ENCODE measurements at places on chromosomes 2 and 18.

GRCh38 chr2:196337208-196337953 lies 166.0 kb upstream of the STK17B start:
- DNase-seq = no peak

- no peak for DNase-seq
Measured at GRCh38 chr2:33489835-33490431, 13.5 kb downstream of the RASGRP3 start.

DNA sequence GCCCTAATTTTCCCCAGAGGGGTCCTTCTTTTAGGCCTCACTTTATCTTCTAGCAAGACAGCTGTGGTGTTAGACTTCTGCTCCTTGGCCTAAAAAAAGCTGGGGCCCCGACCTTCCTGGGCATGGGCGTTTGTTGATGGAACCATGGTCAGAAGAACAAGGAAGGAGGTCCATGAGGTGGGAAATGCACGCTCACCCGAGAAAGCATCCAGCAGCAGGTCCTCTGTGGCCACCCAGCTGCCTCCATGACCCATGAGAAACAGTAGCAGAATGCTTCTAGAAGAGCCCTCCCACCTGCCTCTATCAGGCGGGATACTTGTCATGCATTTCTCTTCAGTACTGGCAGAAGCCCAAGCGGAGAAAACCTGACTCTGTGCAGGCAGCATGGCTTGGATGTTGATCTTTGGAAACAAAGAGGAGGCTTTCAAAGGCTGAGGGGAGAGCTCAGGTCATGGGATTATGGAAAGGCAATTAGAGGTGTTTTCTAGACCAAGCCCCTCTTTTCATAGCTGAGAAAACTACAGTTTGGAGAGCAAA lies 249.1 kb downstream of the FAM210A start:
- DNase-seq = no peak

GRCh38 chr2:195094330-195094729 lies 562.7 kb upstream of the SLC39A10 start:
- DNase-seq = no peak

- DNase-seq = no peak
Measured at GRCh38 chr2:23751747-23752265, 175.1 kb downstream of the ATAD2B start.

- DNase-seq = no peak
Measured at GRCh38 chr2:232412986-232413385, 6.3 kb downstream of the ALPG start.

GRCh38 chr2:3728104-3729054 lies 25.0 kb downstream of the DCDC2C start:
- no peak for DNase-seq

DNA sequence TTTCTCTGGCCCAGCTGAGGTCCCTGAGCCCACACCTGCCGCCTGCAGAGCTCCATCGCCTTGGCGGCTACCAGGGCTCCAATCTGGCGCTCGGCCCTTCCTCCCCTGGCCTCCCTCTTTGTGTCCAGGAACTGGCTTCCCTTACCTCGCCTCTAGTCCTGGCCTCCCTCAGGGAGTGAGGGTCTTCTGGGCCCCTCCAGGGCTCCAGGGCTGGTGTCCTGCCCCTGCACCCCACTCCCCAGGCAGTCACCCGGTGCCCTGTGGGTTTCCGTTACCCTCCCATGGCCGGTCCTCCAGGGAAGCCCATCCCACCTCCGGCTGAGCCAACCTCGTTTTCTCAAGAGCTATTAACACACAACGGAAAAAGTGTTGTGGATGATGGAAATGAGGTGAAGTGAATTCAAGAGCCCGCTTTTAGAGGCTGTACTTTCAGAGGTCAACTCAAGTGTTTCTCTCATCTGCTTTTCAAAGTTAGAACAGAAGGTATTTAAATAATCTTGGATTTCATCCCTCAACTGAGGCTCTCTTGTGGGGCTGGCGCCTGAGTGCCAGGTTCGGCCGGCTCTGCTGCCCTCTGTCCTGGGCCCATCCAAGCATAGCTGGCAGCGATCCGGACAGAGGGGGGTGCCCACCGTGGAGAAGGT lies 131.9 kb downstream of the ASB1 start:
- DNase-seq = no peak

- DNase-seq = no peak
Measured at GRCh38 chr2:238573916-238574315, 147.2 kb downstream of the ASB1 start.

GRCh38 chr2:185245216-185245615 lies 493.4 kb upstream of the FSIP2 start:
- DNase-seq = no peak

DNA sequence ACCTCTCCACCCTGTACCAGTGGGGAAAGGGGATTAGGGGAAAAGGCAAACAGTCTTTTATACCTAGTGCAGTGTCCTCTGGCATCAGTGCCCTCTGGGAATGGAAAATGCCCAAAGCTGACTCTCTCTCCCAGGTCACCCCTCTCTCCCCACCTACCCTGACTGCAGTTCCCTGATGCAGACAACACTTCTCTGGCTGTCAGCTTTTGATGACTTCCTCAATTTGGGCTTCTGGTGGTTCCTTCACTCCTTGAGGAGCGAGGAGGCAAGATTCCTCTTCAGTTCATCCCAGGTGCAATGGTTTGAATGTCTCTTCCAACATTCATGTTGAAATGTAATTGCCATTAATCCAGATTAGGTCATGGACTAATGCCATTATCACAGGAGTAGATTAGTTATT lies 19.7 kb upstream of the PPM1B start:
- DNase-seq = no peak

DNA sequence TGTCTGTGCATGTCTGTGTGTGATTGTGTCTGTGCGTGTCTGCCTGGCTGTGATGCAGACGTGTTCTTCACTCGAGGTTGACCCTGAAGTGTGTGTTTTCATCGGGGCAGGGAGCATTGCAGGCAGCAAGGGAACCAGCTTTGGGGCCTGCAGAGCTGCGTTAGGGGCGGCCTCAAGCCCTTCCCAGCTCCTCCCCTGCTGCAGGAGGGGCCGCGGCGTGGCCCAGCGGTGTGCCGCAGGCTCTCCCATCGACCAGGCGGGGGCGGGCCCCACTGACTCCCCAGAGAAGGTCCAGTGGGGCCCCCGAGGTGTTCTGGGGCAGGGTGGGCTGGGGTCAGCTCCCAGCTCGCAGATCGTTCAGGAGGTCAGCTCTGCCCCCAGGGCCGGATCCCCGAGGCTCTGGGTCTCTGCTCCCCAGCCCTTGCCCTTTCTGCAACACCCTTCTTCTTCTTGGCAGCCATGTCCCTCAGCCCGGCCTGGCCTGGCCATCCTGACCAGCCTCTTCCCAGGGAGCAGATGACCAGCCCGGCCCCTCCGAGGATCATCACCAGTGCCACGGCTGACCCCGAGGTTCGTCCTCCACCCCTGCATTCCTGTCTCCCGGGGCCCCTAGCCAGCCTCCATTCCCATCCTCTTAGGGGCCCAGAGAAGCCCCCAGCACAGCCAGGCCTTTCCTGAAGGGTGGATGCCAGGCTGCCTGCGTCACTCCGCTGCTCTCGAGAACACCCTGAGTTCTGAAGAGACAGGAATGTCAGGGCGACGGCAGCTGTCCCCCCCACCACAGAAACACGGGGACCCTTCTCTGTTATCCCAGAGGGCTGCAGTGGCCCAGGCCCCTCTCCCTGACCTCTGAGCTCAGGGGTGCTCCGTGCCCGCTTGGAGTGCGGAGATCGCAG lies 11.1 kb upstream of the KLHL30 start:
- peak; percentile 22 for DNase-seq

DNA sequence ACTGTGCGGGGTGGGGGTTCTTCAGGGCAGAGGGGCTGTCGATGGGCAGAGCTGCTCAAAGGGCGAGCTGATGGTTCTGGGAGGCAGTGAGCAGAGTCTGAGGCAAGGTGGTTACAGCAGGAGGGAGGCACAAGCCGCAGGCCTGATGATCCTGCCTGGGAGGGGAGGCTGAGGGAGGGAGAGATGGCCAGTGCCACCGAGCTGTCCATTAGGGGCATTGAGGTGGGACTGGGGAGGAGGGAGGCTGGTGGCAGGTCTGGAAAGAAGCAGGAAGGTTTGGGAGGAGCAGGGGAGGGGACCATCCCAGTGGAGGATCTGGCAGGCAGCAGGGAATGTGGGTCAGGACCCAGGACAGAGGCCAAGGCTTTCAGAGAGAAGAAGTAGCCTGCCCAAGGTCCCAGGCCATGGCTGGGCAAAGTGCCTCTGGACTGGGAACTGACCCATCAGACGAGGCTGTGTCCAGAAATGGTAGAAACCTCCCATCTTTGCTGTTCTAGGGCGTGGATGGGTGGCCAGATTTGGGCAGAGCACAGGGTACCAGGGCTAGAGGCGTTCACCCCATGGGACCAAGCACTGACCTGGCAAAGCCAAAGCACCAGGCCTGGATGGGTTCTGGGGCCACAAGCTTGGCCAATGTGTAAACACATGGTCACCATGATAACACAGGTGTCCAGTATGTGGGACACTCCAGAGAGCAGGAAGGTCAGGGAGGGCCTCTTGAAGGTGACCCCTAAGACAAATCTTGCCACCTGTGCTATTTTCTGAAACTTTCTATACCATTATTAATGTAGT lies 55.5 kb downstream of the INHBB start:
- peak; percentile 12 for DNase-seq

DNA sequence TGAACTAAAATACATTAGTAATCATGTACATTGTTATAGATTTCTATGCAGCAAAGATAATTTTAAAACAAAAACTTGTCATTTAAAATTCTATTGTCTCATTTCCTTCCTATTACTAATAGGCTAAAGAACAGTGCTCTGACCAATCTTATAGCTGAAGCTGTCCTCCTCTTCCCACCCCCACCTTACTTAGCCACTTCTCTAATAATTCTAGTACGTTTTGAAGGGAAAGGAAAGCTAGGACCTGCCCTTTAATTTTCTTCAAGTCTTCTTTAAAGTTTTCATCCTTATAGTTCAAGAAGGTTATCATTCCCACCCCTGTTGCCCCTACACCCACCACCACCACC lies 121.6 kb downstream of the RBMS1 start:
- DNase-seq = no peak

GRCh38 chr2:192073878-192074277 lies 120.9 kb downstream of the TMEFF2 start:
- DNase-seq = no peak

GRCh38 chr2:8805278-8806210 lies 31.9 kb downstream of the KIDINS220 start:
- no peak for DNase-seq

- DNase-seq = no peak
Measured at GRCh38 chr2:73239776-73240175, 5.7 kb downstream of the CCT7 start.

GRCh38 chr18:30175621-30176225 lies 866.8 kb downstream of the DSC3 start:
- no peak for DNase-seq

DNA sequence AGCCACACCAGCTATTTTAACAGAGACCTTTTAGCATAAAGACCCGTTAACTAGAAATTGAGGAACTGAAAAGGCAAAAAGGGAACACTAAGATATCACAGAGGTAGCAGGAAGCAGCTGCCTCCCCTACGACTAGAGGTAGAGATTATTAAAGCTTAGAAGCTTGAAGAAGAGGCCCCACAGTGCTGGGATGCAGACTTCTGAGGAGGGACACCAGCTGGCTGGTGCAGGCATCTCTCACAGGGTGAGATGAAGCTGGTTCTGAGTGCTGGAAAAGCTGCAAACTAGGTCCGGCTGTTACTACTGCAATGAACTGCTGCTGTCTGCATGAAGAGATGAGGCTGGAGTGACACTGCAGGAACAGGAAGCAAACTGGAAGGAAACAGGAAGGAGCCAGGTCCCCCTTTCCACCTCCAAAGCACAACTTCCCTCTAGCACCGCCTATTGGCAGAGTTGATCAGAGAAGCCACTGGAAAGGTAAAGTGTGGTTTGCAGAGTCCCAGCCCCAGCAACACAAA lies 61.2 kb upstream of the MRPS9 start:
- DNase-seq = no peak

DNA sequence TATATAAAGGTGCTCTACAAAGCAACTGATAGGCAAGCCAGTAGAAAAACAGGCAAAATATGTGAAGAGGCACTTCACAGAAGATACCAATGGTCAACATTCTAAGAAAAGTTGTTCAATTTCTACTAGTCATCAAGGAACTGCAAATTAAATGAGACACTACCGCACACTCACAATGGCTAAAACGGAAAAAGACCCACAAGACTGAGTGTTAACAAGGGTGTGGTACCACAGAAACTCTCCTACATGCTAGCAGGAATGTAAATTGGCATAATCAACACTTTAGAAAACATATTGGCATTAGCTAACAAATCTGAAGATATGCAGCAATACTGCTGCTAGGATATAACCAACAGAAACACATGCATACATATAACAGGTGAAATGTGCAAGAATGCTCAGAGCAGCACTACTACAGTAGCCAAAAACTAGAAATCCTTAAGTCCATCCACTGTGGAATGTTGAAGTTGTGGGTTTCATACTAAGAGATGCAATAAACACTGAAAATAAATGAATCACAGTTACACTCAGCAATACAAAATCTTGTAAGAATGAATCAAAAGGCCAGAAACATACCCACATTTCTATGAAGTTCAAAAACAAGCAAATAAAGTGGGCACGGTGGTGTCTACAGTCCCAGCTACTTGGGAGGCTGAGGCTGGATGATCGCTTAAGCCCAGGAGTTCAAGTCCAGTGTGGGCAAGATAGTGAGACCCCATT lies 9.2 kb downstream of the RNU4ATAC start:
- DNase-seq = no peak

DNA sequence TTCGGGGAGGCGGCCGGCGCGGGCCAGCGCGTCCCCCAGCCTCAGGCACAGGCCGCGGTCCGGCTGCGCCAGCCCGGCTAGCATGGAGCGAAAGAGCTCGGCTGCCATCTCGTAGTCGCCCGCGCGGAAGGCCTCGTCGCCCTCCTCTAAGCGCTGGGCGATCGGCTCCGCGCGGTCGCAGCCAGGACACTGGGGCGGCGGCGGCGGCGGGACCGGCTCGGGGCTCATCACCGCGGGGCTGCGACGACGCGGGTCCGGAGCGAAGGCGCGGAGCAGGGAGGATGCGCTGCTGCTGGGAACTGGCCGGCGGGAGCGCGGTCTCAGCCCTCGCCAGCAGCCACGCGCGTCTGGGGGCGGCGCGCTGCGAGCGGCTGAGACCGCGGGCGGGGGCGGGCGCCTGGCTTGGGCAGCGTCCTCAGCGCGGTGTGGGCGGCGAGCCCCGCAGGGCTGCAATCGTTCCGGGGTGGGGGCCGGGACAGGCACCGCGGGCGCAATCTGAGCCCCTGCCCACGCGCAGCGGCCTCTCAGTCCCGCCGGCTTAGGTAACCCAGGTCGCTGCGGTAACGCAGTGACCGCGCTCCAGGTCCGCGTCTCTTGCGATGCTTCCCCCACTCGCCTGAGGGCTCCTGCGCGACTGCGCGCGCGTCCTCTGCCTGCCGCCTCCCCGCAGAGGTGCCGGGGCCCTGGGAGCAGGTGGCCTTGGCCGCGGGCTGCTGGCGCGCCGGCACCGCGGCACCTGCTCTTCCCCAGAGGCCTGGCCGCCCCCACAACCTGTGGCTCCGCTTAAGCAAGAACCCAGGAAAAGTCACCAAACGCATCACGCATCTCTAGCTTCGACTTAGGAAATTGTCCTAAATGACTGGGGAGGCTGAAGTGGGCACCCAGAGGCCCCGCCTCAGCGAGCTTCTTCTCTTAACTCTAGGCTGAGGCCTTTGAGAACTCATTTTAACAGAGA lies at the start of gene LONRF2:
TSS of gene LONRF2 (minus strand) at position 636 of the 955 bp plus-strand sequence. CDS start at position 228, 408 bp downstream.
- peak; percentile 57 for DNase-seq

- no peak for DNase-seq
Measured at GRCh38 chr18:76518860-76519538, 24.0 kb upstream of the ZNF516 start.

Measured in psoas muscle (tissue), 8 donors.